NCI-H1436 treated with DMSO at 0.1 percent for 48 hours (cell line): ENCODE measurements at places on chromosomes 6 and 20.

- no peak for DNase-seq
Measured at GRCh38 chr6:140909156-140909555, 1223.6 kb upstream of the GJE1 start.

- DNase-seq: no peak
Measured at GRCh38 chr6:169724494-169725124, at the start of gene PHF10. PHF10 (minus strand) TSS chr6:169724500; CDS start chr6:169723931, 569 bp downstream.

GRCh38 chr6:40587240-40588069 lies at the start of gene LRFN2:
LRFN2 (minus strand) TSS chr6:40587364.
- peak; percentile 36 for DNase-seq

- no peak for DNase-seq
Measured at GRCh38 chr6:41642090-41642959, 4.1 kb downstream of the MDFI start.

GRCh38 chr20:22679197-22679596 lies 94.8 kb upstream of the FOXA2 start:
- DNase-seq: no peak

GRCh38 chr6:33782561-33782960 lies 6.4 kb downstream of the LEMD2 start:
- no peak for DNase-seq

DNA sequence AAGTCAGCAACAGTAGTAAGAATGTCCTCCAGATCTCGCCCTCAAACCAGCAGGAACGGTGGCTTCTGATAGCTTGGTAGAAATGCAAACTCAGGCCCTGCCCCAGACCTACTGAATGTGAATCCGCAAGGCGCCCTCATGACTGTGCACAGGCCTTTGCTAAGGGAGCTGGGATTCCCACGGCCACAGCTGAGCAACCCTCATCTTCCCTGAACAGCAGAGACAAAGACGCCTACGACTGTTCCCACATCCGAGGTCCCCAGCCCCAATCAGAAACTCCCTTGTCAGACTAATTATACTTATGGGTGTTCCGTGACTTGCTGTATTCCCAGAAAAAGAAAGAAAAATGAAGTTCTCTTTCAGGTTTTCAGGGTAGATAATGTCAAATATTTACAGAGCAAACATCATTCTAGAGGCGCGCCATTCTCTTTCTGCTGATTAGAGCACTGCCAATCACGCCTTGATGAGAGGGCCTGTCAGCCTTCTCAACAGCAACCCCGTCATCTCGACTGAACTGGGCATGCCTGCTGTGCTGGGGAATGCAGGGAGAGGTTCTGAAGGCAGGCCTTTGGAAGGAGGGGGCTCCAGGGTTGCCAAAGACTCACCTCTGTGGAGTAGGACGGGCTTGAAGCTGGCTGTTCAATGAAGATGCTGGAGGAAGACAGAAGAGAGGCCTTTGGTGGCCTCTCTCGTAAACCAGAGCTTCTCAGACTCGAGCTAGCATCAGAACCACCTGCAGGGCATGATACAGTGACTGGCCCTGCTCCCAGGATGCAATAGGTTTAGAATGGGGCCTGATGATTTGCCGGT lies 79.9 kb downstream of the ZNF217 start:
- no peak for DNase-seq

DNA sequence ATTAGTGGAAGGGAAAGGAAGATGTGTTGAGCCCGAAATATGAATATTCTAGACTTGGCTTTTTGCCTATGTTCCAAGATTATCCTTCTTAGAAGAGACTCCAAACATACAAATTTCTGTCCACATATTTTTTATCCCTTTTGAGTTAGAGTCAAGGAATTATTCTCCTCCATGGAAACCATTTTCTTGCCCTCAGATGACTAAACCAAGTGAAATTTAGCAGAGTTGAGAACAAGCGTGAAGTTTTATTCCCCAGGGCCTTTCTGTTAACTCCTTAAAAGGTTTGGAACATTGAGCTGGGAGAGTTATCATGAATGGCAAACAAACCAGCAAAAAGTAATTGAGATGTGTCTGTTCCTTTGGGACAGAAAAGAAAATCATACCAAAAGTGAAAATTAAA lies 286.1 kb upstream of the PLCB4 start:
- no peak for DNase-seq

GRCh38 chr20:20956513-20956931 lies 149.6 kb downstream of the LINC00237 start:
- peak; percentile 65 for DNase-seq

- DNase-seq: no peak
Measured at GRCh38 chr20:23998392-23998791, 9.8 kb upstream of the GGTLC1 start.

DNA sequence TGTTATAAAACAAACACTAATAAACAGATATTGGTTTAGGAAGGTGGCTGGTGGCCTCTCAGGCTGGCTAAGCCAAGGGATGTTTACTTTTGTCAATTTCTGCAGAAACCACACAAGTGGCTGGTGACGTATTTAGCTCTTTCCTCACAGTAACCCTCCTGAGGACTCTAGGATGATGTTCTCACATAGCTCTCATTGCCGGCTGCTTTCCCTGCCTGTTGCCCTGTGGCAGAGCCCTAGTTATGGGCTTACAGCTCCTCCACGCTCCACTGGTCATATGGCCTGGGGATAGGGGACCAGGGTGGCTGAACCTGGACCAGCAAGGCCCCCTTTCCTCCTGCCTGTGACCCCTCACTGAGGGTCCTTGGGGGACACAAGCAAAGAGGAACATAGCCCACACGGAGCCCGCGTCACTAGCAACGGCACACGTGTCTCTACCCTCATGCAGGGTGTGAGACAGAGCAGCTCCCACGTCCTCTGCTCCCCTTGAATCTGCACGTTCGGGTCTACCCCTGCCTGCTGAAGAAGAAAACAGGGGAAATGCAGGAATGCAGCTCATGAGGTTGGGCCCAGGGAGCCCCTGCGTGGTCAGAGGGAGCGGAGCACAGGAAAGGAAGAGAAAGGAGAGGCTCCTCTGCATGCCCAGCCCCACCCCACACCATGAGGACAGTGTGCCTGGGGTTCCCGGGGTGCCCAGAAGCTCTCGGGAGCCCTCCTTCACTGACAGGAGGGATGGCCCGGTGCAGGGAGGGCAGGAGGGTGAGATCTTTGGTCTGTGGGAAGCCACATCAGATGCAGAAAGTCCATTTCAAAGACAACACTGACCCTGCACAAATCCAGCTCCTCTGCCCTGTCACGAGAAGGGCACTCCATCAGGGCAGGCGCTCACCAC lies 13.9 kb downstream of the RAMACL start:
- no peak for DNase-seq

DNA sequence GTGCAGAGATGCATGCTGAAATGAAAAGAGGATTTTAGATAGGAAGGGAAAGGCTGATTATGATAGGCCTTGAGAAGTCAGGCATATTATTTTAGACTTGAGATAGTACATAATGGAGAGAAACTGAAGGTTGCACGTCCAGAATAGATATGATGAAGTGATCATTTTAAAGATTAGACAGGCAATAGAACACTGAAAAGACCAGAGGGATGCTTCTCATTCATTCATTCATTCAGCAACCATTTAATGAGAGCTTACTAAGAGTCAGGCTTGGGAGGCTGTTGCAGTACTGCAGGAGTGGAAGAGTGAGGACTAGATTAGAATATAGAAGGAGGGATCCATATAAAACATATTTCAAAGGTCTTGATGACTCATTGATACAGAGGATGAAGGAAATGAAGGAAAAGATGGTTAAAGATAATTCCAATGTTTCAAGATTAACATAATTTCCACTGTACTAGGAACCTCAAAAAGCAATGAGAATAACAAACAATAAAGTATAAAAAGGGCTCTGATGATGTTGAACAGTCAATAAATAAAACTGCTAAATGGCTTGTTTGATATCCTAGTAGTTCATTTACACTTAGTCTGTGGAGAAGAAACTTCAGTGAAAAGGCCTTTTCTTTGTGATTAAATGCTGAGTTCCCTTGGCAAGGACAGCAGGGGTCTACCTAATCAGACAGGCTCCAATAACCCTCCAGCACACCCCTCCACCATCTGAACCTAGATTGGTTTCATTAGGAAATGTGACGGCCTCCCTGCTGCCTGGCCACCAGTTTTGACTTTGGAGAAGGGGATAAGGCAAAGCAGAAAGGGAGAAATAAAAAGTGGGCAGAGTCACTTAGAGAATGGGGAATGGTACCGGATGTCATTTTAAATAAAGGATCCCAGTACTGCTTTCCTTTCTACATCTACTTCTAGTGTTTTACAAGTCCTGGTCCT lies 5.3 kb upstream of the FBXO9 start:
- DNase-seq: no peak

GRCh38 chr20:59145924-59146779 lies 17.5 kb upstream of the ZNF831 start:
- no peak for DNase-seq

GRCh38 chr6:157944983-157945931 lies 36.4 kb upstream of the SYNJ2 start:
- DNase-seq: no peak

DNA sequence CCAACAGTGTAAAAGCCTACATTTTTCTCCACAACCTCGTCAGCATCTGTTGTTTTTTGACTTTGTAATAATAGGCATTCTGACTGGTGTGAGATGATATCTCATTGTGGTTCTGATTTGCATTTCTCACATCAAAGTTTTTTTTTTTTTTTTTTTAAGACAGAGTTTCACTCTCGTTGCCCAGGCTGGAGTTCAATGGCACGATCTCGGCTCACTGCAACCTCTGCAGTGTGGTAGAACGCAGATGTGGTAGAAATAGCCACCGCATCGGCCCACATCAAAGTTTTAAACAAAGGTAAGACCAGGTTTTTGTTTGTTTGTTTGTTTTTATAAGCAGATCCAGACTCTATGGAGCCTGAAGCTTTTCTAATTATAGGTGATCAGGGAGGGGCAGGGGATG lies 12.7 kb upstream of the PPP1R3G start:
- no peak for DNase-seq

GRCh38 chr6:132084811-132085509 lies 133.8 kb upstream of the CCN2 start:
- DNase-seq: no peak

- DNase-seq: no peak
Measured at GRCh38 chr20:48826069-48826468, 1.7 kb downstream of the PREX1 start.

DNA sequence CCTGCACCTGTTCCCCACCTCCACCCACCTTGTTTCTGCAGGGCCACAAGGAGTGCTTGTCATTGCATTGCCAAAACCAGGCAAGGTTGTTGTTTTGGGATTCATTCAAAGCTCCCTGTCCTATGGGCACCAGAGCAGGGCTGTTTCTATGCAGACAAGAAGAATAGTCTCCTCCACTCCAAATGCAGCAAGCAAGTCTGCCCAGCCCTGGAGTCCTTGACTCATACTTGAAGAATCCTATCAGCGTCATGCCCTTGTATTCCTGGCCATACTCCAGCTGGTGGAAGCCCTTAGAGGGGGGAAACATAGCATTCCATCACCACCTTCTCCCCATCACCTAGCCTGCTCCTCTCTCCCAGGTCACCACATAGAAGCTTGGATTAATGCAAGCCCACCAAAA lies 145.3 kb upstream of the ECI2 start:
- no peak for DNase-seq

- no peak for DNase-seq
Measured at GRCh38 chr6:103893141-103893581, 966.6 kb downstream of the HACE1 start.

- no peak for DNase-seq
Measured at GRCh38 chr20:467755-468154, 5.4 kb upstream of the TBC1D20 start.

- DNase-seq: no peak
Measured at GRCh38 chr20:62061851-62062423, 3.7 kb downstream of the TAF4 start.

- DNase-seq: no peak
Measured at GRCh38 chr6:120320481-120321162, 971.1 kb upstream of the MAN1A1 start.

DNA sequence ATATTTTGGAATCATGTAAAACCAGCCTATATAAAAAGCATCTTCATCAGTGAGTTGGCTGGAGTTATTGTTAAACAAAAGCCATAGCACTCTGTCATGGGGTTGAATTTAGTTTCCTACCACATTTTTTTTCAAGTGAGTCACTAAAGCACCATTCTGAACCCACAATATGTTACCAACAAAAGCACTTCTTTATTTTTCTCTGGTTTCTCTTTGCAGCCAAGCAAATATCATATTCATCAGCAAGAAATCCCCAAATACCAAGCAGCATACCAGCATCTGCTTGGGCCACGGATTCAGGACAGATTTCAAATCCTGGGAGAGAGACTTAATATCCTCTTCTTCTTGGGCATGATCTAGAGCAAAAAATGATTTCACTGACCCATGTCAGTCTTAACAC lies 441.4 kb downstream of the BCKDHB start:
- no peak for DNase-seq

- no peak for DNase-seq
Measured at GRCh38 chr6:144856622-144857021, 571.5 kb downstream of the UTRN start.

DNA sequence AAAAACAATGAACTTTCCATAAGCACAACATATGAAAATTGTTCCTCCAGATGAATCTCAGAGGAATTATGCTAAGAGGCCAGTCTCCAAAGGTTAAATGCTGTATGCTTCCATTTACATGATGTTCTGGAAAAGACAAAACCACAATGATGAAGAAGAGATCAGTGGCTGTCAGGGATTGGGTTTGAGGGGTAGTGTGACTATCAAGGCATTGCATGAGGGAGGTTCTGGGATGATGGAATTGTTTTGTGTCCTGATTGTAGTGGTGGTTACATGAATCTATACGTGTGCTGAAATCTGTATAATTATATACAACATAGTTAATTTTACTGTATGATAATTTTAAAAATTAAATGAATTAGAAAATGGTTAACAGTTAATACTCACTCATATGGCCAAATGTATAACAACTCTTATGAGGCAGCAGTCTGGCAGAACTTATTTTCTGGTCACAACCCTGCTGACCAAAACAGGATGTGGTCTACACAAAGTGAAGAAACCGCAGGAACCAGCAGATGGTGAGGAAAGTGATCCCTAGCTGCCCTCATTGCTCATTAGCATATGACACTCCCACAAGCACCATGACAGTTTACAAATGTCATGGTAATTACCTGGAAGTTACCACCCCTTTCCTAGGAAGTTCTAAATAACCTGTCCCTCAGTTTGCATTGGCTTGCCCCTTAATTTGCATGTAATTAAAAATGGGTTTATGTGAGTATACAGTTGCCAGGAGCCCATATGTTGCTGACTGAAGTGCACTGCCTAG lies 31.9 kb downstream of the NSFL1C start:
- no peak for DNase-seq

DNA sequence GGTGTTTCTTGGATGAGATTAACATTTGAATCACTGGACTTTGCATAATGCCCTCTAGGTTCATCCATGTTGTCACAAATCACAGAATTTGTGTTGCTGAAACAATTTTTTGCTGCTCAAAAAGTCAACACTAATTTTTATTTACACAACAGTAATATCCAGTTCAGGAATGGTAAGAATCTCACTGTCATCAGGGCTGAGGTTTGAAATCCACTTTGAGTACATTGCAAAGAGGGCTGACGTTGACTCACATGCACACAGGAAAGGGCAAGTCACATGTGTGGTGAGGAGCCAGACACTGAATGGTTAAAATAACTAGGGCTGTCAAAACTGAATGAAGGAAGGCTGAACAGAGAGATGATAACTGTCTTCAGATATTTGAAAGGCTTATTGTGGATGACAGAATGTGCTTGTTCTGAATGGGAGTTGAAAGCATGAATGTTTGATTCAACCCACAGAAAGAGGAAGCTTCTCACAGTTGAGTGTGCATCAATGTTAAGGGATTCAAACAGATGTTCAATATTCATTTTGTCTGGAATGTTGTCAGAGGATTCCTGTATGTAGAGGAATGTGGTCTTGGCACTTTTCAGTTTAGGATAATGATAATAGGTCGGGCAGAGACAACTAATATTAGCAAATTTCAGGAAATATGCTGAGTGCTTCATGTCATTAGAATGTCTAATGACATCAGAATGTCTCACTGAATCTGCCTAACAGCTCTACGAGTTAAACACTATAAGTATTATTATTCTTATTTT lies 3.6 kb upstream of the ADGRG6 start:
- no peak for DNase-seq
